ENCODE measurements at places on chromosomes 2 and 18.

GRCh38 chr2:70425682-70426301 lies 123.9 kb upstream of the FAM136A start:
- no peak for DNase-seq

GRCh38 chr2:138534791-138535190 lies 33.2 kb downstream of the SPOPL start:
- no peak for DNase-seq

DNA sequence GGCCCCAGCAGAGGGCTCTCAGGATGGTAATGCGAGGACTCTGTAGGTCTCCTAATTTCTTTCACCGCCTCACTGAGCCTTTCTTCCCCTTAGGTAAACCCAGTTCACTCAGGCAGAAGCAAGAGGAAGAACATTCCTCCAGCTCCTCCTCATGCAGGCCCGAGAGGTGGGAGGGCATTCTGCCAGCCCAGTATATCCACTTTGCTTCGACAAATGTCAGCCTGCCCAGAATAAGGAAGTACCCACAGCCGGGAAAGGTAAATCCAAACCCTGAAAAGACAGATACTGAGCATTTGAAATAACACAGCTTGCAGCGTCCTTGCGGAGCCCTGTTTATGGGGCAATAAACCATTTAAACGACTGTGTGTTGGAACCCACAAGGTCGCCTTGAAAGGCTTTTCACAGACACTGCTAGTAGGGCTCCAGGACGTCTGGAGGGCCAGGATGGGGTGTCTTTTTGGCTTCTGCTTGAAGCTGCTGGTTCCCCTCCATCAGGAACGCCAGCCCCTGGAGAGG lies 63.0 kb upstream of the STPG4 start:
- no peak for DNase-seq

DNA sequence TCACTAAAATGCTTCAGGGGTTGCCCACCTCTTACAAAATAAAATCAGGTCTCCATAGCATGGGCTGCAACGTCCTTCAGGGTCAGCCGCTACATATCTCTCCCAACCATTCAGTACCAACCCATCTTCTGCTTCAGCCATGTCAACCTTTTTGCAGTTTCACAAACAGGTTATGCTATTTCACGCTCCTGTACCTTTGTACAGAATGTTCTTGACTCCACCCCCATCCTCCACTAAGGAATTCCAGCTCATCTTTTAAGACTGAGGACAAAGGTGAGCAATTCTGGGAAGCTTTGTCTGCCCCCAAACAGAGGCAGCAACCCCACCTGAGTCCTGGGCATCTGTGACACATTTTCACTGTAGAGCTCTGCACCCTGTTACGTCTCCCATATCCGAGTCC lies 8.8 kb upstream of the EVA1A start:
- no peak for DNase-seq

DNA sequence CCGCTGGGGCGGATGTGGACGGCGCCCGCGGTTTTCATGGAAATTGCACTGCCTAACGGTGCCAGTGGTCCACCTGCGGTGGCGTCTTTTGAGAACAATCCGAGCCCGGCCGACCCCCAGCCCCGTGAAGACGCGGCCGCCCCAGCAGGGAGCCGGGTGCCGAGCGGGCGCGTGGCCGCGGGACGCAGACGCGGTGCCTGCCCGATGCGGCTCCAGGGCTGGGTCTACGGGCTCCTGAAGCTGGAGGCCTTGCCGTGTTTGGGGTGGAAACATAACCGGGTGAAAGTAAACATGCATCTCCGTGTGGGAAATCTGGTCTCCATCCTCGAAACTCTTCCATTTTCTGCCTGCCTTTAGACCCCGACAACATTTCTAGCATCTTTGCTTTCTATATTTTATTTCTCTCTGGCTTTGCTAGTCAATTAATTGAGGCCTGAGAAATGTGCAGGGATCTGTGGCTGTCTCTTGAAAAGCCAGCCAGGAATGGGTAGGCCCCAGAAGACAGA lies 572 bp downstream of the INPP4A start:
- no peak for DNase-seq

DNA sequence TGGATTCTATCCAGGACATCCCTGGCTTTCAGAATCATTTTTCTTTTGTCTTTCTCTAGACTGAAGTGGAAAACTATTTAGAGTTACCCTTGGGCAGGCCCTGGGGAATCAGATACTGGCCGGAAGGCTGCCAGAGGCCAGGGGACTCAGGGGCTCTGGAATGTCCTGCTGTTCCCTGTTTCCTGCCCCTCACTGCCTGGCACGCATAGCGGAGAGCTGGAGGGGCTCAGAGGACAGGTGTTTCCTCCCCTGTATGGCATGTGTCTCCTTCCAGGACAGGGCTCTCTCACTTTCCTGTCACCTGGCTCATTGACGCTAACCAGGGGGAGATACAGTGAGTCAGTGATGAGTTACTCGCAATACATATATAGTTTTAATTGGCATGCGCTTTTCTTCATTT lies 38.8 kb downstream of the DYSF start:
- no peak for DNase-seq

- DNase-seq, result no peak
These were observed 76.9 kb downstream of the ACTR3 start for GRCh38 chr2:113966832-113967231.

GRCh38 chr2:182359990-182360662 lies 66.7 kb downstream of the PDE1A start:
- DNase-seq, result no peak

GRCh38 chr18:3217948-3218647 lies 1.7 kb downstream of the MYOM1 start:
- DNase-seq, result peak; percentile 67

GRCh38 chr2:69159986-69160385 lies 147.0 kb downstream of the ANTXR1 start:
- DNase-seq, result peak; percentile 45

- DNase-seq, result no peak
These were observed 488.3 kb downstream of the CCDC85A start for GRCh38 chr2:56671973-56672569.

- no peak for DNase-seq
These were observed 114.9 kb downstream of the GALNT13 start for GRCh38 chr2:153986488-153987229.

- DNase-seq, result no peak
These were observed 19.3 kb upstream of the CPS1 start for GRCh38 chr2:210536973-210537650.

GRCh38 chr2:226185616-226186211 lies 613.9 kb downstream of the IRS1 start:
- DNase-seq, result no peak

- no peak for DNase-seq
These were observed 204.3 kb downstream of the SEPTIN10 start for GRCh38 chr2:109409321-109410038.

DNA sequence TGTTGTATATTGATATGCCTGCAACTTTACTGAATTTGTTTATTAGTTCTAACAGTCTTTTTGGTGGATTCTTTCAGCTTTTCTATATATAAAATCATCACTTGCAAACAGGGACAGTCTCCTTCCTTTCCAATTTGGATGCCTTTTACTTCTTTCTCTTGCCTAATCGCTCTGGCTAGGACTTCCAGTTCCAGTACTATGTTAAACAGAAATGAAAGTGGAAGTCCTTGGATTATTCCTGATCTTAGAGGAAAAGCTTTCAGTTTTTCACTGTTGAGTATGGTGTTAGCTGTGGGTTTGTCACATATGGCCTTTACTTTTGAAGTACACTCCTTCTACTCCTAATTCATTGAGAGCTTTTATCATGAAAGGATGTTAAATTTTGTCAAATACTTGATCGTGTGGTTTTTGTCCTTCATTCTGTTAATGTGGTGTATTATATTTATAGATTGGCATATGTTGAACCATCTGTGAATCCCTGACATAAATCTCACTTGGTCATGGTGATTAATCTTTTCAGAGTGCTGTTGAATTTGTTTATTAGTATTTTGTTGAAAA lies 52.9 kb downstream of the REL start:
- DNase-seq, result no peak
